Skeletal muscle cell (primary cell): ENCODE measurements at places on chromosomes 7 and 10.
A peak's percentile ranks its signal among the peaks of the same experiment; 100 is the strongest.

DNA sequence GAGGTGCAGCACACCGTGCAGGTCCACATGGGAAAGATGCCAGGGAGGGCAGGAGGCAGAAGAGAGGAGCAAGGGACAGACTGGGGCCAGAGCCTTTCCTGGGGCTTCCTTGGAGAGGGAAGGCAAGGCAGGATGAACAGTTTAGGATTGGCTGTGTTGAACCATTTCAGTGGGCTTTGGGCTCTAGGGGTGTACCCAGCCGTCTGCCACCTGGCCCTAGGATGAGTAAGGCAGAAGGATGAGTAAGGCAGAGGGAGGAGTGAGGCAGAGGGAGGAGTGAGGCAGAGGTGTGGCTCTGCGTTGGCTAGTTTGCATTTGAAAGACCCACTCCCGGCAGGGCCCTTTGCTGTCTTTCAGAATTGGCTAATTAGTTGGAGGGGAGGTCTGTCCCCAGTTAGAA, 31.5 kb upstream of the PRF1 start:
- no peak for DNase-seq

- no peak for DNase-seq
Observed at GRCh38 chr7:106175507-106175906, 63.4 kb upstream of the SYPL1 start.

- DNase-seq = no peak
Observed at GRCh38 chr7:139370301-139370942, 10.7 kb downstream of the LUC7L2 start.

DNA sequence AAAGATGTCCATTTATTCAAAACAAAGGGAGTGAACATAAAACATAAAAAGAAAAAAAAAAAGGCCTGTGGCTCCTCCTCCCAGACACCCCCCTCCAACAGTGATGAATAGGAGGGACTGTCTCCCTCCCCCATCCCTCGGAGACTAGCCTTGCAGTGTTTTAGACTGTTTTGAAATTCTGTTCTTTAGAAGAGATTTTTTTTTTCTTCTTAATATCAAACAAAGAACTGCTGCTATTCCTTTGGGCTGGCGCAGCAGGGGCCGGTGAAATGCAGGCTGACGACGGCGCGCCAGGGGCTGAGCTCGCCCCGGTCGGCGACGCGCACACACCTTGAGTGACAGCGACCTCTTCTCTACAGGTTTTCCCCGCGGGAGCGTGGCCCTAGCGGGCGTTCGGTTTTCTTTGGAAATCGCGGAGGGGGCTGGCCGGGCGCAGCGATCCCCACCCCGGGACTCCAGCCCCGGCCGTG, at the start of gene LANCL2:
Gene LANCL2, plus strand, starts transcription at position 133 of the 470 bp plus-strand sequence. CDS start 689 bp downstream, outside the sequence.
- DNase-seq = no peak

DNA sequence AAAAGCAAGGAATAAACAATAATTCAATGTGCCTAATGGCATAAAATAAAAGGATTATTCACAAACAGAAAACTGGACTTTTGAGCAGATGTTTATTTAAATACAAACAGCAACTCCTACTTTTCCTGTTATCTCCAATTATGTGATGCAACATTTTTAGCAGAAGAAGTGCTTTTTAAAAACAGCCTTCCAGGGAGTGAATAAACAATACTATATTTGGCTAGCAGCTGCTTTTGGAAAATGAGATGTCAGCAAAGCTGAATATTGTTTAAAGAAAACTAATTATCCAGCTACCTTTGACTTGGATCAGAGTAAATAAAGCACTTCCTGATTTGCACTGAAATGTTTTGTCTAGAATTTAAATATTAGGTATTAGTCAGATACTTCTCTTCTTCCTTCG, 23.2 kb downstream of the CDK1 start:
- no peak for DNase-seq

DNA sequence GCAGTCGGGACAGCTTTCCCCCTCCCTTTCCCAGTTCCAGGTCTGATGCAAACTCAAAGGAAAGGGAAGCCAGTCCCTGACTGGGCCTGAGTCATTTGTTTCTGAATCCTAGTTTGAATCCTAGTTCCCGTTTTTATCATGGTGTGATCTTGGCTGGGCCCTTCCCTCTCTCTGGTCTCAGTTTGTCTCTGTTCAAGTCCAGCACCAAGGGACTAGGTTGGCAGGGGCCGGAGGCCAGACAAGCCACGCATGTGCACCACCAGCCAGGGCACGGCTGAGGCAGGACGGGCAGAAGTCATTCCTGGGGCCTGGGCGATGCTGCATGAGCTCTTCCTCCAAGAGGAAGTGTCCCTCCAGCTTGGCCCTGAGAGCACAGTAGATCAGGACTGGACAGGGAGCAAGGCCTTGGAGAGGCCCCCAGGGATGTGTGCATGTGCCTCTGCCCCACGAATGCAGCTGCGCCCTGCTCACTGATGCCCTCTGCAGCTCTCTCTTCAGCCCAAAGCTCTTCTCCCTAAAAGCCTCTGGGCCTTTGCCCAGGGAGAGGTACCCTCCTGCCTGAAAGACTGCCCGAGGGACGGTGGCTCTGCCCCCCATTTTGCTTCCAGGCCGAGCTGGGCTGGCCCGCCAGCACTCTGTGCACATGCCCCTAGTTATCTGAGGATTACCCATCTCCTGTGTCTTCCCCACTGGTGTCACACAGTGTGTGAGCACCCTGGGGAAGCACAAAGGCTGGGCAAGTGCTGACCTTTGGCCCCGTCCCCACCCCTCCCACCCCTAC, 86.7 kb downstream of the ZMIZ1 start:
- DNase-seq = no peak

- DNase-seq = peak; percentile 53
Observed at GRCh38 chr7:33157311-33157710, 27.9 kb downstream of the BBS9 start.

DNA sequence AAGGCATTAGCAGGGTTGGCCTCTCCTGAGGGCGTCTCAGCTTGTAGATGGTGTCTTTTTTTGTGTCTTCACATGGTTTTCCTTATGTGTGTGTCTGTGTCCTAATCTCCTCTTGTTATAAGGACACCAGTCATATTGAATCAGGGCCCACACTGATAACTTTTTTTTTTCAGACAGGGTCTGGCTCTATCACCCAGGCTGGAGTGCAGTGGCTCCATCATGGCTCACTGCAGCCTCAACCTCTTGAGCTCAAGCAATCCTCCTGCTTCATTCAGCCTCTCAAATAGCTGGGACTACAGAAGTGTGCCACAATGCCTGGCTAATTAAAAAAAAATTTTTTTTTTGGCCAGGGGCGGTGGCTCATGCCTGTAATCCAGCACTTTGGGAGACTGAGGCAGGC, 41.3 kb upstream of the KMT2C start:
- DNase-seq = no peak

DNA sequence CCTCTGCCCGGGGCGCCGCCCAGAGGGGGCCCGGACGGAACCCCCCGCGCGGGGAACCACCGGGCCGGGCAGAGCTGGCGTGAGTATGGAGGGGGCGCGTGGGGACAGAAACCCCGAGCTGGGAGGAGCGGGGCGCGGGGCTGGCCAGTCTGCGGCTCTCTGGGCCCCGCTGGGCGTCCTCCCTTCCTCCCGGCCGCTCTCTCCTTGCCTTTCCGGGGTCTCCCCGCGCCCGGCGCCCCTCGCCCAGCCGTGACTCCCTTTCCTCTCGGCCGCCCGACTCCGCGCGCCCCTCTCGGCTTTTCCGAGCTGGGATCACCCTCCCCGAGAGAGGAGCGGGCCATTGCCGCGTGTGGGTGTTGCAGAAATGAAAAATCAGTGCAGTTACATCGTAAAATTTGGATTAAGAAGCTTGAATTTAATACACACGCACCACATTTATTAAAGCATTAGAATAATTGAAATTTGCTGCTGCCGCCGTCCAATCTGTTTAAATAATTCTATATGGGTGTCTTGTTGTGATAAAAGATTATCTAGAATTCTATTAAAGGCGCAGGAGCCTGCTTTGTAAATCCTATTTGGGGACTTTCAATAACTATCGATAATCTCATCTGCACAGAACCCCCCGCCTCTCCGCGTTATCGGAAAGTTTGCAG, 9.1 kb downstream of the UNCX start:
- no peak for DNase-seq

GRCh38 chr7:112789453-112789816, 758 bp downstream of the TMEM168 start:
- no peak for DNase-seq

- DNase-seq = no peak
Observed at GRCh38 chr10:48780341-48780740, 95.7 kb downstream of the WDFY4 start.

GRCh38 chr7:27329909-27330308, 87.3 kb downstream of the EVX1 start:
- DNase-seq = no peak

DNA sequence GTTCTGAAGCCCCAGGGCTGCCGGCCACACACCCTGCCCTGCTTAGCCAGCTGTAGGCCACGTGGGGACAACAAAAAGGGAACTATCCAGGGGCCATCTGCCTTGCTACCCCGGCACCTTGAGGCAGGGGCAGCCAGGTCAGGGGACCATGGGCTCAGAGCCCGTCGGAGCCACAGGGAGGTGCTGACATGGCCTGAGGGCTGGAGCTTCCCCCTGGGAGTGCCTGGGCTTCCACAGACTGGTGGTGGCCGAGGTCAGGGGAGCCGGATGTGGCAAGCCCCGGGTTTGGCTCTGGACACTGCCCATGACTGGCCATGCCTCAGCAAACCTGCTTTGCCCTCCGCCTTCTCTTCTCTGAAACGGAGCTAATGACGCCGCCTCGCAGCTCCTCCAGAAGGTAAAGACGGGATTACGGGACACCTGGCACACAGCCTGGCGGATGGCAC, 178.5 kb downstream of the EBF3 start:
- DNase-seq = no peak

GRCh38 chr10:105183536-105183935, 542.4 kb downstream of the SORCS3 start:
- no peak for DNase-seq

DNA sequence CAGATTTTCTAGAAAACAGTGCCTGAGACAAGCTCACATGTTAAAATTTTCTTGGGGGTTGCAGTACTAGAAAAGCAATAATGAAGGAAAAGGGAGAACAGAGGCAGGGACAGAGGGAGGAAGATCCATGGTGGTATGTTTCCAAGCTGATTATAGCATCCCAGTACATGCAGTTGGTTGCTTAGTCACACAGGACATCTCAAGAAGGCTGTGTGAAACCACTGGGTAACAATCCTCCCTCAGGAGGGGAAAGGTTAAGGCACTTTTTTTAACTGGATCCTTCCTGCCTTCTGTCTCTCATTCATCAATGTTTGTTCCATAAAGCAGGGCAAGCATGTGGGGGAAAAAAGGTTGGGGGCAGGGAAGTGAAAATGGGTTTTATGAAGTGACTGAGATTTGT, 6.1 kb upstream of the IMMP2L start:
- no peak for DNase-seq

DNA sequence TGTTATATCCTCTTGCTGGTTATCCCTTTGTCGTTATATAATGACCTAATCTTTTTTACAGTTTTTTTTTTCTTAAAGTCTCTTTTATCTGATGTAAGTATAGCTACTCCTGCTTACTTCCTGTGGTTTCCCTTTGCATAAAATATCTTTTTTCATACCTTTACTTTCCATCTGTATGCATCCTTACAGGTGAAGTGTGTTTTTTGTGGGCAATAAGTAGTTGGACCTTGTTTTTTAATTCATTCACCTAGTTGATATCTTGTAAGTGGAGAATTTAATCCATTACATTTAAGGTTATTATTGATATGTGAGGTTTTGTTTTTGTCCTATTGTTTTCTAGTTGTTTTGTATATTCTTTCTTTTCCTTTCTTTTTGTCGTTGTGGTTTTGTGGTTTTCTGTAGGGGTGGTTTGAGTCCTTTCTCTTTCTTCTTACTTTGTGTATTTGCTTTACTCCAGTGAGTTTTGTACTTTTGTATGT, 168.6 kb downstream of the MLLT10 start:
- no peak for DNase-seq
